ENCODE measurements at places on chromosomes 5 and 9.

DNA sequence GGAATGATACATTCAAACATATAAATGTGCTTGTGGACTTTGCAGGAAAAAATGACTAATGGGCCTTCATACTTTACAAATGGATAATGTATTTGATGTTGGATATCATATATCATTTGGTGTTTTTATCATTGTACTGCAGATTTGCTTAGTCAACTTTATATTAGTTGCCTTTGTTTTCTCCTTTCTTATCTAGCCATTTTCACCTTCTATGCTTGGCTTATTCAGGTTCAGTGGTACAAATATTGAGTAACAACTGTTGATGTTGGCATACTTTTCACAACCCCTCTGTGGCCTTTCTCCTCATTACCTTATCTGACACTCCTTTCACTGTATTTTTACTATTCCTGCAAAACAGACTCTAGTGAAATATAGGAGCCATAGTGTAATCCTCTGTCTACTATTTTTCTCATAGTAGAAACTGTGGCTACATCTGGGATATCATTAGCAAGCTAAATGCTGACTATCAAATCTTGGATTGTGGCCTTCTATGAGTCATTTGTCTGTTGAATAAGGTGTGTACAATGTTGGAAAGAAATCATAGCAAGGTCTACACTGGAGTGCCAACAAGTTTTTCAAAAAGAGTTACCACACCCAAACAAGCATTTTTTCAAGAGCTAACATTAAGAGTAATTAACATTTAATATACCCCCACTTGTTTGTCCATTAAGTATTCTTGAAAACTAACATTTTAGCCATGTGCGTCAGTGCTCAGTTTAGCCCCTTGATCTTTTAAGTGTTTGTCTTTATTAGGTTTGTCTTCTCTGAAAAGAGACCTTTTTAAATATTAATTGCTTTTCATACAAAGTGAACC lies 330.1 kb downstream of the ADGRV1 start:
- no peak for DNase-seq

- DNase-seq, result no peak
These were observed 116.8 kb upstream of the PDE4D start for GRCh38 chr5:60010328-60010727.

GRCh38 chr5:31581498-31582099 lies 49.5 kb downstream of the C5orf22 start:
- DNase-seq, result no peak

- DNase-seq, result no peak
These were observed 12.8 kb downstream of the CAMK4 start for GRCh38 chr5:111236995-111237394.

DNA sequence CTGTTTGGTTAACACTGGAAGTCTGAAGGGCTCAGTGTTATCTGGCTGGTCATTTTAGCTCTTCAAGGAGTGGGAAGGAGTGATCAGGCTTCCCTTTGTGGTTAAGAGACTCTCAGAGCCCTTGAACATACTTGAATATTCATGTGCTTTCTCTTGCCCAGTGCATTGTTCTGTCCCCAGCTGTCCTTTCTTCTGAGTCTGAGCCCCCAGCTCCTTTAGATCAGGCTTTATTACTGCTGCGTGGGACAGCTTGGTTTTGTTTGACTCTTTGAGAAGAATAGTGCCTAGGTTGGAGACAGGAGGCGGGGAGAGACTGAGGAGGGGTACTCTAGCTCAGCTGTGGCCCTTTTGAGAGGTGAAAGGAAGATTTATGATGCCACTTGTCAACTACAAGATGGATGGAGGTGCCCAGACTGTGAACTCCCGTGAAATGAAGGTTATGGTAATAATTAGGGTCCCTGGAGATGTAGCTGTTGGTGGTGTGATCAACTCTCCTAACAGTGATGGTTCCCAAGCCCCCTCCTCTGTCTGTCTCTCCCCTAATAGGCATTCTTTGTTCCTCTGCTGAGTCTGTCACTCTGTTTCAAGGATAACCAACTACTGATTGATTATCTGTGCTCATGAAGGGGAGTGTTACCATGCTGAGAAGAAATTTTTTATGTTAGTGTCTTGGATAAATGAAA lies 83.1 kb upstream of the GLRA1 start:
- DNase-seq, result no peak

GRCh38 chr9:114631166-114631565 lies 20.1 kb downstream of the TMEM268 start:
- DNase-seq, result no peak
